Sciatic nerve (tissue), 2 donors: ENCODE measurements at places on chromosomes 16 and 17.

DNA sequence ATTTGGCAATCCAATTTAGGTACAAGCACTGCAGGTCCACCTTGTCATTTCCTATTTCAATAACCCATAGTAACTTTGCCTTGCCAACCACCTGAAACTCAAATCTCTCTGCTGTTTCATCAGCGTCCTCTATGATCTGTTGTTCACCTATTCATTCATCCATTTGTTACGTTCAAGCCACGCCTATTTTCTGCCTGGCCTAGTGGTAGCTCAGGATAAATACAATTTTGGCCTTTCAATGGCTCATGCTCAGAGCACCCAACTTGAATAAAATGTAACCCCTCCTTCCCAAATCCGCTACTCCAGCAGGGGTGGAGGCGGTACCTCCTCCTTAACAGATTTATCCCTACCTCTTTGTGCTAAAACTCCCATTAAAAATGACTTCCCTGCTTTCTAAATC lies 3.6 kb upstream of the FBXO47 start:
- no peak for DNase-seq

- DNase-seq = no peak
Measured at GRCh38 chr16:52077607-52078006, 469.3 kb downstream of the TOX3 start.

- no peak for DNase-seq
Measured at GRCh38 chr16:23537390-23537789, 19.8 kb downstream of the EARS2 start.

GRCh38 chr17:27954548-27955495 lies 61.7 kb upstream of the LYRM9 start:
- DNase-seq = no peak

- DNase-seq = no peak
Measured at GRCh38 chr16:56610017-56610608, 1.7 kb downstream of the MT2A start.

DNA sequence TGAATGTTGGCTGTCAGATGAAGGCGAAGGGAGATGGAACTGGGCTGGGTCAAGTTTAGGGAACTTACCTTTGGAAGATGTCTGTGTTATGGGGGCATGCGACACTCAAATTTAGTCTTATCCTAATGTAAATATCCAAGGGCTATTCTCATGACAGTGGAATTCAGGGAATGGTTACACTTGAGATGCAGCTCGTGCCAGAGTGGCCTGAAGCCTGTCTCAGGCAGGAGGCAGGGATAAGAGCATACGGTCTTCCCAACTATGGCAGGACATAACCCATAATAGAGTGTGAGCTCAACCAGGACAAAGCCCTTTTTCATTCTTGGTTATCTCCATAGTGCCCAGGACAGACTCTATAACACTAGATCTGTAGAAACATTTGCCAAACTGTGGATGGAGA lies 393.3 kb upstream of the CDH11 start:
- no peak for DNase-seq

- no peak for DNase-seq
Measured at GRCh38 chr17:72299100-72299499, 178.3 kb downstream of the SOX9 start.

DNA sequence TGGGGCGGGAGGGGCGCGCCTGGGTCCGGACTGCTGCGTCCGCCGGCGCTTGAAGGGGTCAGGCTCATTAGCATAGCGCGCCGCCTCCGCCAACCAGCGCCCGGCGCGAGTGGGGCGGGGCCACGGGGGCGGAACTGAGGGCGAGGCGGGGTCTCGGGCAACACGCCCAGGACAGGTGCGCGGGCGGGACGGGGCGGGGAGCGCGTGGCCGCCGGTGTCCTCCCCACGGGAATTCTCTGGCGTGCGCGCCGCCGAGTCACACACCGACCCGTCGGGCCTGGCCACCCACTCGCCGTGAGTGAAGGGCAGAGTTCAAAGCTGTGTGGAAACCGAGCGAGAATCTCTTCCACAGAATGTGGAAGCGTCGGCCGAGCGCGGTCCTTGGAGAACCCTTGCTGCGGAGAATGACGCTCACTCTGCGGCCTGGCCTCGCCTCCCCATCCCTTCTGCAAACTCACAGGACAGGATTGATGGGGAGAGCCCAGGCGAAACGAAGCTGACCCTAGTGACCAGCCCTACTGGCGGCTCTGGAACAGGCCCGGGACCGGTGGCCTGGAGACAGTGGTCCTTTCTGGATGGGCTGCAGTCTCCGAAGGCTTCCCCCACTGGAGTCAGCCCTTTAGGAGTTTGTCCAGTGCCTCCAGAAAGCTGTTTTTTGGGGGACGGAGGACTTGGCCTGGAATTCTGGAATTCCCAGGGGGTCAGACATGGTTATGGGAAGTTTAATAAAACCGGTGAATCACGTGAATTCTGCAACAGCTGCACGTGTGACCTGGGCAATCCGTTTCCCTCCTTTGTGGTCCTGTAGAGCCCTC lies at the start of gene SNAI3:
Gene SNAI3, minus strand, starts transcription at position 69 of the 815 bp plus-strand sequence. CDS start 101 bp downstream, outside the sequence.
- peak; percentile 84 for DNase-seq

DNA sequence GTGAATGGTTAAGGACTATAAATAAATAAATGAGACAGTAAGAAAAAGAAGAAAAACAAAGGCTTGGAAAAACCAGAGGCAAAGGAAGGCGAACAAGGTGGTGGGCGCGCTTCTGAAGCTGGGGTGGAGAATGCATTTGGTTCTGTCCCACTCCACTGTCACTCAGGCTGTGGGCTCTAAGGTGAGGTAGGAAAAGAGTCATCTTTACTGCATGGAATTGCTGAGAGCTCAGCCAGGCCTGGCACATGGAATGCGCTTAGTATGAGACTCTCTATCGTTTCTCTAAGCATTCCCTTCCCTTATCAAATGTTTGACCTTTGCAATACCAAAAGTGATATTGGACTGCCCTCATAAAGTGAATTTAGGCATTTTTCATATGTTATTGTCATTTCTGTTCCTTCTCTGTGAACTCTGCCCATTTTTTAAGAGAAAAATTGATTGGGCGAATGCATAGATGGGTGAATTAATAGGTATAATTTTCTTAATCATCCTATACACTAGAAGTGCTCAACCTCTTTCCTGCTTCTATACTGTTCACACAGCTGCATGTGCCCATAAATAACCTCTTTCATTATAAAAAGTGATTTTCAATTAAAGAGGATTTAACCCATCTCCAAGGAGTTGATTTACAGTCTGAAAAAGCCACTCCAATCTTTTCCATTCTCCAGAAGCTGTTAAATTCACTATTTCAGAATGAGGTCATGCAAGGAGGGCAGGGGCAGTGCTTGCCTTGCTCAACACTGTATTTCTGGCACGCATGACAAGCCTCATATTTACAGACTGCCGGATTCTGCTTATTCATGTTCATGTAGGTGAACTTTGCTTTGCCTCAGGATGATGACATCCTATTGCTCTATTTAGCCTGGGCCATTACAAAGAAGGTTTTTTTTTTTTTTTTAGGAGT lies 87.7 kb downstream of the MYH10 start:
- no peak for DNase-seq

GRCh38 chr16:75099738-75100602 lies 16.6 kb downstream of the LDHD start:
- DNase-seq = no peak

DNA sequence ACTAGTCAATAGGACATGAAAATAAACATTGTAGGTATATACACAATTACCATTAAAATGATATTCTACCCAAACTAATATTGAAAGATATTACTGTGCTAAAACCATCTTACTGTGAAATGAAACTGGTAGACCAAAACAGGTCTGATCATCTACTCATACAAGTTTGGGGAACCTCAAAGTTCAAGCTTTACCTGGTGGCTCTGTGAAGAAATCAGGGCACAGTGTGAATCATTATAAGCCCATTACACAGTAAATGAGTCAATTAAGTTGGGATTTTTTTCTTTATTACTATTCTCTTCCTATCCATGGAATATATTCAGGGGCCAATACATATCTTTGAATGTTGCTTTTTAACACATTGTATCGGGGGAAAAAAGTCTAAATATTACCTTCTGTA lies 57.1 kb downstream of the HELZ start:
- DNase-seq = no peak

DNA sequence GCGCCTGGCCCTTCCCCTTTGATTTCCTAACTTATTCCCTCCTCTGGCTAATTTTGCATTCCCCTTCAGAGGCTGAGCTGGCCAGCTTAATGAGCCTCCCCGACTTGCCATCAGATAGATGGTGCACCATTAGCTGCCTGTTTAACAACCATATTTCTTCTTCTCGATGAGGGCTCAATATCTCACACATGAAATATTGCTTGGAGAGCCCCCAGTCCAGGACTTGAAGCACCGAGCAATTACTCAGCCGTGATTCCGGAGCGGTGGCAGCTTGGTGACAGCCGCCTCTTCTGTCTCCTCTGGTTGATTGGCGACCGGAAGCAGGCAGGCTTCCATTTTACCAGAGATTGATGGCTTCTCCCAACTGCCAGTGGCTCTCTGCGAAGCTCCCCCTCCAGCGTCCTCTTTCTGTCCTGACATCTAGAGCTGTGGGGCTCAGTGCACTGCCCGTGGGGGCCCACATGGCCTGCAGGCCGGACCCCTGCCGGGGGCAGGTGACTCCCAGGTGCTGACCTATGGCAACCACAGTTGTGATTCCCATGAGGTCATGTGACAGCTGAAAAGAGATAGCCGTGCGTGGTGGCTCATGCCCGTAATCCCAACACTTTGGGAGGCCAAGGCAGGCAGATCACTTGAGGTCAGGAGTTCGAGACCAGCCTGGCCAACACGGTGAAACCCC lies 133.7 kb upstream of the SEC14L1 start:
- DNase-seq = no peak

- DNase-seq = no peak
Measured at GRCh38 chr17:41211845-41212466, 14.5 kb upstream of the KRTAP9-2 start.

- no peak for DNase-seq
Measured at GRCh38 chr16:74591876-74592650, 14.9 kb downstream of the GLG1 start.

- no peak for DNase-seq
Measured at GRCh38 chr17:79668344-79669250, 57.7 kb upstream of the RBFOX3 start.

- DNase-seq = no peak
Measured at GRCh38 chr17:39536468-39536867, 71.3 kb downstream of the NEUROD2 start.

GRCh38 chr16:86910161-86910769 lies 331.9 kb downstream of the FOXL1 start:
- DNase-seq = no peak

- peak; percentile 63 for DNase-seq
Measured at GRCh38 chr16:9092978-9093344, 1.5 kb downstream of the HAPSTR1 start.

DNA sequence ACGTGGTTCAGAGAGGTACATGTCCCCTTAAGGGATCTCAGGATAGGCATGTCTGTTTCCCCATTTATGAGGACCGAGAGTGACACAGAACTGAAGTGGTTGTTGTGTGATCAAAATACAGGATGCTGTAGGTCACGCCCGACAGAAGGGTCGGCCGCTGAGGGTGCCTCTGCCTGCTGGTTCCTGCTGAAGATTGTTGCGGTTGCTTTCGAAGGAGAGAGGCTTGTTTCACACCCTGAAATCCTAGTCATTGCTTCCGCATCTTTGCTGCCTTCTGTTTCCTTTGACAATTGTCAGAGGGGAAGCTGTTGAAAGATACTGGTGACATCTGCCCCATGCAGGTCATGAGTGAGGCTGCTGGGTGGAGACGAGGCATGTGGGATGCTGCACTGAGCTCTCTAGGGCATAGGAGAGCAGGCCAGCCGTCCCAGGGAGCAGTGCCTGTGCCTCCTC lies 3.8 kb upstream of the NAT9 start:
- no peak for DNase-seq

DNA sequence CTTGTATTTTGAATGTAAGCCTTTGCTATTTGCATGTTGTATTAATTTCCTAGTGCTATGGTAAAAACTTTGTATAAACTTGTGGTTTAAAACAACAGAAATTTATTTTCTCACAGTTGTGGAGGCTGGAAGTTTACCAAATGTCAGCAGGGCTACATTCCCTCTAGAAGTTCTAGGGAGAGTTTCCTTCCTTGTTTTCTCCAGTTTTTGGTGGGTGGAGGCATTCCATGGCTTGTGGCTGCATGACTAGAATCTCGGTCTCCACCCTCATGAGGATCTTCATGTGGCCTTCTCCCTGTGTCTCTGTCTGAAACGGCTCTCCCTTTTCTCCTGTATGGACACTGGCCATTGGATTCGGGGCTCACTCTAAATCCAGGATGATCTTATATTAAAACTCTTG lies 482.2 kb upstream of the GOT2 start:
- no peak for DNase-seq

- DNase-seq = no peak
Measured at GRCh38 chr17:3918372-3919122, 2.3 kb upstream of the P2RX1 start.

- DNase-seq = no peak
Measured at GRCh38 chr16:82801361-82801760, 174.6 kb downstream of the CDH13 start.

DNA sequence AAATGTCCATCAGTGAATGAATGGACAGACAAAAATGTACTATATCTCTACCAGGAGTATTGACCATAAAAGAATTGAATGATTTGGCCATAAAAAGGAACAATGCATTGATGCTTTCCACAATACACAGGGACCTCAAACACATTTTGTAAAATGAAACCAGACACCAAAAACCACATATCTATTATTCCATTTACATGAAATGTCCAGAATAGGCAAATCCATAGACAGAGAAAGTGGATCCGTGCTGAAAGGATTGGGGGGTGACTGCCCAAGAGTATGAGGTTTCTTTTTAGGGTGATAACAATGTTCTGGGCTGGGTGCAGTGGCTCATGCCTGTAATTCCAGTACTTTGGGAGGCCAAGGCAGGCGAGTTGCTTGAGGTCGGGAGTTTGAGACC lies 6.9 kb upstream of the LITAF start:
- no peak for DNase-seq

DNA sequence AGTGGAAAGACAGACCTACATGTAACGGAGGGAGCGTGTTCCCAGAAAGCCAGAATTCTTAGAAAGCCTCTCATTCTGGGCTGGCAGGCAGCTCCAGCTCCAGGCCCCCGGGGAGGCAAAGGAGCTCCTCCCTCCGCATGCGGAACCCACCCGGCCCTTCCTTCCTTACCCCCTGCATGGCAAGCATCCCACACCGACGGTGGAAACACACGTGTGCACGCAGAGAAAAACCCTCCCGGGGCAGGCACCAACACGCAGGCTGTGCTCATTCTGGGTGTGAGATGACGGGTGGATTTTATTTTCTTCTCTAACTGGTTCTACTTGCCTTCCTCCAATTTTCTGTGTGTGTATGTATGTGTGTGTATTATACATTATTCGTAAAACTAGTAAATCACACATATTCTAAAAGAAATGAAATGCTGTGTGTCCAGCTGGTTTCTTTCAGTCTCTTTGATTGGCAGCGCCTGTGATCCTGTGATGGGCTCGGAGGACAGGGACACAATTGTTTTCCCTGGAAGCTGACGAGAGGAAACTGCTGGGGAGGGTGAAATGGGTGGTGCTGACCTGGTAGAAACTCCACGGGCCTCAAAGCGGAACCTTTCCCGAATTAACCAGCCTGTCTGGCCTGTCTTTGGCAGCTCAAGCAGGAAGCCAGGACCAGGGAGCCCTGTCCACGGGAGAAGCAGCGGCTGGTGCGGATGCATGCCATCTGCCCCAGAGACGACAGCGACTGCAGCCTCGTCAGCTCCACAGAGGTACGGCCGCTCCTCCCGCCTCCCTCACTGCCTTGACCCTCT lies 22.2 kb downstream of the CARD14 start:
- DNase-seq = no peak
